ENCODE measurements at places on chromosomes 1 and 21. TPM values are rescaled to one million over a fixed set of nuclear protein-coding genes. Genes with fewer than 3 reads are reported as not detected.

ALG14 gene
- 3.3 TPM for total RNA-seq

SUSD4 gene
- total RNA-seq: not detected

FMOD gene
- not detected for total RNA-seq

RNU1-2 gene
- total RNA-seq: 4,541 TPM

DNA sequence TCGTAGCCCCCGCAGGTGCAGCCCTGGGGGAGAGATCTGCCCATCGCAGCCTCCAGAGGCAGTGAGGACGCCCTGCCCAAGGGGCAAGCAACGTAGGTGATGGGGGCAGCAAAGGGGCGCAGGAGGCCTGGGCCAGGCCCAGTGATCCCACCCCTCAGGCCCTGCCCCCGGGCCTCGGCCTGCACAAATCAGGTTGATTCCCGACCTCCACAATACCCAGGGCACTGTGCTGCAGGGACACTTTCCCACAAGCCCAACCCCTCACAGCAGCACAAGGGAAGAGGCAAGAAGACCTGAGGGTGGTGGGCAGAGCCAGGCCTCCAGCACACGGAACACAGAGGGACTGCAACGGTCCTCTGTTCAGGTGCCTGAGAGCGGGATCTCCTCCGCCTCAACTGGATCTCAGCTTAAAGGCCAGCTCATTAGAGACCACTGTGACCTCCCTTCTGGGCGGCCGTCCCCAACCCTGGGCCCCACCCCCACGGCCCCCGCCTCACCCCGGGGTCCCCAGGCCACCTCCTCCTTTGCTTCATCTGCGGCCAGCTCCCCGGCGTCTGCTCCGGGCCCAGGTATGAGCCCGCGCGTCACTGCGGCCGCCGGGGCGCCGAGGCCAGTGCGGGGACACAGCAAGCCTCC, 812 bp upstream of the ARF1 start:
- H3K27ac ChIP-seq: peak overlapping the region; percentile 56
- DNase-seq: peak; percentile 42
- no peaks in the 10 kb centered on the region for H3K36me3 ChIP-seq
- no peaks in the 10 kb centered on the region for H3K27me3 ChIP-seq

PADI4 gene
- 0.44 TPM for total RNA-seq

ERICH3 gene
- 0.46 TPM for total RNA-seq

DNA sequence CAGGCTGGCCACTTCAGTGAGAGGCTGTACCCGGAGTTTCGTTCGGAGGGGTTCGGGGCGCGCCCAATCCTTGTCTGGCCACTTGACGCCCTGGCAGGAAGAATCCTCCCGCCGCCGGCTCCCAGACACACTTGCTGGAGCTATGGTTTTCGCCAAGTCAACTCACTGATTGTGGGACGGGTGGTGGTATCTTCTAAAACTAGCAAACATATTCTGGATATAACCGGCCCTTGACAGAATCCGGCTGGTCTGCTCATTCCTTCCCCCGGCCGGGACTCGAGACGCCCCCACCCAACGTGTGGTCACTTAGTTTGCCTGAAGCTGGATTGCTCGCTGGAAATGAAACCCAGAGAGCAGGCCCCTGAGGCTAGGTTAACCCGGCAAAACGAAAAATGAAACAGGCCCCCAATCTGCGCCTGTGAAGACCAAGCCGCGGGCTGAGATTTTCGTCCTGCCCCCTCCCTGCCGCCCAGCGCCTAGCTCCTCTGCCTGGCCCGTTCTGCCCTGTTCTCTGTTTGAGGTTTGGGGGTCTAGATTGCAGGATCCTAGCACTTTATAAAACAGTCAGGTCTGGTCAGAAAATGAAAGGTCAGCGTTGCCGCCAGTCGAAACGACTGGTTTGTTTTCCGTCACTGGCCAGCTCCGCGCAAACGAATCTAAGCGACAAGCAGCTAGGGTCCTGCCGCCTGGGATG, 4.6 kb downstream of the GFI1 start:
- H3K4me1 ChIP-seq: peaks cover 31% of the 10 kb centered on the region
- H3K27ac ChIP-seq: no peak overlapping the region
- H3K27me3 ChIP-seq: peaks cover 38% of the 10 kb centered on the region
- H3K36me3 ChIP-seq: no peaks in the 10 kb centered on the region
- peak; percentile 27 for DNase-seq
- peak overlapping the region; percentile 59 for H3K4me3 ChIP-seq

PINK1 gene
- total RNA-seq: 15.3 TPM

DNA sequence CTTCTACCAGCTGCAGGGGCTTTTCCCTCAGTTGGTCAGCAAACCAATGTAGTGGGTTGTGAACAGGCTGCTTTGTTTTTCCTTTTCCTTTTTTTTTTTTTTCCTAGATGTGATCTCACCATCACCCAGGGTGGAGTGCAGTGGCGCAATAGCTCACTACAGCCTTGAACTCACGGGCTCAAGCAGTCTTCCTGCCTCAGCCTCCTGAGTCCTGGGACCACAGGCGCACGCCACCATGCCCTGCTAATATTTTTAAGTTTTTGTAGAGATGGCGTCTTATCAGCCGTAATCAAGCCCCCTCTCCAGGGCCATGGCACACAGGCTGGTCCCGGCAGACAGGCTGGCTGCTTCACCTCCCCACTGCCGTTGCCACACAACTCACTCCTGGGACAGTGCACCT, 3.4 kb upstream of the TRIM11 start:
- H3K27me3 ChIP-seq: no peaks in the 10 kb centered on the region
- peaks cover 16% of the 10 kb centered on the region for H3K4me1 ChIP-seq
- DNase-seq: no peak
- H3K4me3 ChIP-seq: no peak overlapping the region
- H3K36me3 ChIP-seq: no peaks in the 10 kb centered on the region
- H3K27ac ChIP-seq: no peak overlapping the region

GRCh38 chr1:186617926-186618325, 62.3 kb downstream of the PTGS2 start:
- no peaks in the 10 kb centered on the region for H3K36me3 ChIP-seq
- H3K27ac ChIP-seq: no peak overlapping the region
- H3K27me3 ChIP-seq: no peaks in the 10 kb centered on the region

GRCh38 chr1:87707411-87707810, 378.7 kb downstream of the LMO4 start:
- DNase-seq: no peak
- no peak overlapping the region for H3K27ac ChIP-seq
- H3K4me3 ChIP-seq: no peak overlapping the region

DNA sequence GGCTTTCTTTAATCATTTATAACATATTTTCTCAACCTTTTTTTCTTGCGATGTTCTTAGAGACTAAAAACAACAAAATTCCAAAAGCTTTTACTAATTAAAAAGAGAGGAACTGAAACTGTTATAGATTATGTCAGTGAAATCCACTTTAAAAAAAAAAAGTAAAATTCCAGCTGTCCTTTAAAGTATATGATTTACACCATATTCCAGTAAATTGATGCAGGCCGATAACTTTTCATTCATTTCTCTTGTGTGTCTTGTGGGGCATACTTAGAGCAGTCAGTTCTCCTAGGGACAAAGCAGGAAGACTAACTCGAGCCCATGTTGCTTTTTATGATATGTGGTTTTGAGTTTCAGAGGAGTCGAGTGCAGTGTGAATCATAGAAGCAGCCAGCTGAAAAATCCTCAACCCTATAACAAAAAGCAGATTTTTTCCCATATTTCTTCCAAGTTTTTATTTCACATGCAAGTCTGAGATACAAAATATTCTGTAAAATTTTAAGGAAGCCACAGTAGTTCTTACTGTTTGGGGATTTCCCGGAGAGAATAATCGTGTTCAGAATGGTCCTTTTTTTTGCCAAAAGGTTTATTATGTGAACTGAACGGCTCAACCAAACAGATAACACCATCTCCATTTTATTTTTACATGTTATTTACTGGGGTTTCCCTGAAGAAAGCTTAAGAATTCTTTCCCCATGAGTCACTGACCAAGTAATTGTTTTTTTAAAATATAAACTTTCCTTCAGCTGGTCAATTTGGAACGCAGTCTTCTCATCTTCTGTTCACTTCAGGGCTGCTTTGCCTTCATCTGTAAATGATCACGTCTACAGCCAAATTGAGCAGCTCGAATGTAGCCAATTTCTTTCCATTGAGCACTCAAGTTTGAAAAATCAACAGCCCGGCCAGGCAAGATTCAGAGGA, 77.0 kb upstream of the C1orf105 start:
- peak overlapping the region; percentile 48 for H3K27ac ChIP-seq
- H3K27me3 ChIP-seq: no peaks in the 10 kb centered on the region
- H3K36me3 ChIP-seq: no peaks in the 10 kb centered on the region
- H3K4me1 ChIP-seq: peaks cover 45% of the 10 kb centered on the region

- DNase-seq: no peak
- no peak overlapping the region for H3K4me3 ChIP-seq
- no peaks in the 10 kb centered on the region for H3K4me1 ChIP-seq
- H3K36me3 ChIP-seq: no peaks in the 10 kb centered on the region
These were observed 279.9 kb downstream of the PTPRU start for GRCh38 chr1:29516063-29516820.

- H3K36me3 ChIP-seq: no peaks in the 10 kb centered on the region
- no peaks in the 10 kb centered on the region for H3K27me3 ChIP-seq
- H3K4me1 ChIP-seq: peaks cover 87% of the 10 kb centered on the region
- DNase-seq: no peak
- H3K27ac ChIP-seq: peak overlapping the region; percentile 92
These were observed 7.1 kb upstream of the CHI3L2 start for GRCh38 chr1:111220302-111220890.

DNA sequence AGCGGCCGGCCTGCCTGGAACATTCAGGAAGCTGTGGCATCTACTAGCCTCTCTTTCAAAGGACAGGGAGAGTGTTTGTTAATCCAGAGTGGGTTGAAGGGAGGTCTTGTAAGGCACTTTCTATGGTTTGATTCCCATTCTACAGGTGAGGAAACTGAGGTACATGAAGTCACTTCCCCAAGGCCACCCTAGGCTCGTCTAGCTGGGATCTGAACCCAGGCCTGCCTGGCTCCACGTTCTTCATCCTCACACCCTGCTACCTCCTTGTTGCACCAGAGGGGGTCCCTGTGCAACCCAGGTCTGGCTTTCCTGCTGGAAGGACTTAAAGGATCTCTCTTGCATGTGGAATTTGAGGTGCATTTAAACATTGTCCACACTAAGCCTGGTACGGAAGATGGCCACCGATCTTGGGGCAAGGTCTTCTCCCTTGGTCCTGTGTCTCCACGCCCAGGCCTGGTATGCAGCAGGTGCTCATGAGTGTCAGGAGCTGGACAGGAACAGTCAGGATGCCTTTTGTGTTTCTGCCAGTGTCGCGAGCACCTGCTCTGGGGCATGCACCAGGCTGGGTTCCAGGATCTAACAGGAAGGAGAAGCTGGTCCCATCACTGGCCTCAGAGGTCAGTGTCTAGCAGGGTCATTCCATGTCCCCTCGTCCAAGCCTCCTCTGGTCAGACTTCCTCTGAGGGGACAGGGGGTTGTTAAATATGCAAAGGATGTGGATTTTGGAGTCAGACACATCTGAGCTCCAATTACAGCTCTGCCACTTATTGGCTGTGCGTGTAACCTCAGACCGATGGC, 103.2 kb upstream of the RUNX3 start:
- peaks cover 76% of the 10 kb centered on the region for H3K4me1 ChIP-seq
- DNase-seq: no peak
- H3K4me3 ChIP-seq: no peak overlapping the region
- H3K27me3 ChIP-seq: no peaks in the 10 kb centered on the region

ITLN2 gene
- not detected for total RNA-seq

DNA sequence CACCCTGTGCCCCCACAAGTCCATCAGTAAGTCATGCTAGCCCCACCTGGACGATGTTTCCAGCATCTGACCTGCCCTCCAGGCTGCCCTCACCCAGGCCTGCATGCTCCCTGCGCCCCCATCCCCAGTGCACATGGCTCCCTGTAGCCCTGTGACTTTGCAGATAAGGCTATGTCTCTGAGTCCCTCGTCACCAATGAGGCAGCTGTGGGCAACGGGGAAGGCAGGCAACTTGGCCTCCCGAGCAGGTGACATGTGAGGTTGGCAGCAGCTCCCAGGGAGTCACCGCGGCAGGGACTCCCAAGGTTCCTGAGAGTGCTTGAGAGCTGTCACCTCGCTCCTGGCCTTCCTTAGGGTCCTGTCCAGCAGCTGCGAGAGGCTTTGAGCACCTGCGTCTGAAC, 32.4 kb upstream of the AGPAT3 start:
- no peak for DNase-seq
- peaks cover 10% of the 10 kb centered on the region for H3K4me1 ChIP-seq
- H3K27me3 ChIP-seq: peaks cover 35% of the 10 kb centered on the region
- H3K27ac ChIP-seq: no peak overlapping the region
- H3K36me3 ChIP-seq: no peaks in the 10 kb centered on the region

GART gene
- total RNA-seq: 65.3 TPM

- no peak overlapping the region for H3K27ac ChIP-seq
- H3K27me3 ChIP-seq: no peaks in the 10 kb centered on the region
- peaks cover 3% of the 10 kb centered on the region for H3K4me1 ChIP-seq
These were observed 64.0 kb downstream of the COL18A1 start for GRCh38 chr21:45468971-45469272.

- no peak overlapping the region for H3K27ac ChIP-seq
- no peaks in the 10 kb centered on the region for H3K36me3 ChIP-seq
- DNase-seq: no peak
- H3K4me3 ChIP-seq: no peak overlapping the region
- H3K4me1 ChIP-seq: peaks cover 17% of the 10 kb centered on the region
- no peaks in the 10 kb centered on the region for H3K27me3 ChIP-seq
These were observed 701 bp upstream of the B3GALT2 start for GRCh38 chr1:193187114-193187513.

- DNase-seq: no peak
- H3K4me3 ChIP-seq: no peak overlapping the region
- H3K27me3 ChIP-seq: no peaks in the 10 kb centered on the region
These were observed 197.5 kb upstream of the ST6GALNAC5 start for GRCh38 chr1:76669624-76670315.

TRIM63 gene
- total RNA-seq: not detected

PPFIA4 gene
- 0.75 TPM for total RNA-seq

GRCh38 chr21:16125274-16125673, 395.5 kb downstream of the USP25 start:
- H3K36me3 ChIP-seq: no peaks in the 10 kb centered on the region
- no peaks in the 10 kb centered on the region for H3K4me1 ChIP-seq
- H3K27me3 ChIP-seq: no peaks in the 10 kb centered on the region
- H3K4me3 ChIP-seq: no peak overlapping the region
- H3K27ac ChIP-seq: no peak overlapping the region

EPHA8 gene
- not detected for total RNA-seq

Measured in B cell (primary cell).